Dermis blood vessel endothelial cell (primary cell): ENCODE measurements at places on chromosomes 11 and 22.
A peak's percentile ranks its signal among the peaks of the same experiment; 100 is the strongest.

- no peak for DNase-seq
Measured at GRCh38 chr11:93542811-93543229, 371 bp downstream of the SMCO4 start.

DNA sequence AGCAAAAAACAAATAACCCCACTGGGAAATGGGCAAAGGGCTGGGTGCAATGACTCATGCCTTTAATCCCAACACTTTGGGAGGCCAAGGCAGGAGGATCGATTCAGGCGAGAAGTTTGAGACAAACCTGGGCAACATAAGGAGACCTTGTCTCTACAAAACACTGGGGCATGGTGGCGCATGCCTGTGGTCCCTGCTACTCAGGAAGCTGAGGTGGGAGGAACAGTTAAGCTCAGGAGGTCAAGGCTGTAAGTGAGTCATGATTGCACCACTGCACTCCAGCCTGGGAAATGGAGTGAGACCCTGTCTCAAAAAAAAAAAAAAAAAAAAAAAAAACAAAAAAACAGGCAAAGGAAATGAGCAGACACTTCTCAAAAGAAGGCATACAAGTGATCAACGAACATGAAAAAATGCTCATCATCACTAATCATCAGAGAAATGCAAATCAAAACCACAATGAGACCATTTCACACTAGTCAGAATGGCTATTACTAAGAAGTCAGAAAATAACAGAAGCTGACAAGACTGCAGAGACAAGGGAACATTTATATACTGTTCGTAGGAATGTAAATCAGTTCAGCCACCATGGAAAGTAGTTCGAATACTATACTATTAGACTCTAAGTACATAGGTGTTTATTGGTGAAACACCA, 48.2 kb upstream of the SMCO4 start:
- DNase-seq: no peak

DNA sequence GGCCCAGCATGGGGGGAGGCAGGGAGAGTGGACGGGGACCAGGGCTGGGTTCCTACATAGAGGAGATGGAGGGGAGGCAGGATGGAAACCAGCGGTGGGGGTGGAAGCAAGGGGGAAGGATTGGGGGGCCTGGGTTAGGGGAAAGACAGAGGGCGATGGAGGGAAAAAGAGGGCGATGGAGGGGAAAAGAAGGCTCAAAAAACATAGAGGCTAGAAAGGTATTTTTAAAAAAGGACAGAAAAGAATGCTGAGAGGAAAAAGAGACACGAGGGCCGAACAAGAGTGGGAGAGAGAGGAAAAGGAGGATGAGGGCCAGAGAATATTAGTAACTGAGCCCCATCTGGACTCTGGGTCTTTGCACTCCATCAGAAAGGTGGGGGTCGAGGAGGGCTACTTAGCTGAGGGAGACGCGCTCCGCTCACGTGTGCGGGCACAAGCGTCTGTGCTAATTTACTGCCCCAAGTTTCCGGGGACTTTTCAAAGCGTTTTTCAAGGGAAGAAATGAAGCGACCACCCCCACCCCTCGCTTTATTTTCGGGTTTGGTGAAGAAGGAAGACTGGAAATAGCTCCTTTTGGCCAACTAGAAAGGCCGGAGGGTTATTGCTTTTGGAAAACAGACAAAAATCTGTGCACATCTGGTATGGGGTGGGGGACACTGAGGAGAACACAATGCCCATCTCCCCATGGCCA, 14.5 kb downstream of the PAX6 start:
- DNase-seq: no peak

DNA sequence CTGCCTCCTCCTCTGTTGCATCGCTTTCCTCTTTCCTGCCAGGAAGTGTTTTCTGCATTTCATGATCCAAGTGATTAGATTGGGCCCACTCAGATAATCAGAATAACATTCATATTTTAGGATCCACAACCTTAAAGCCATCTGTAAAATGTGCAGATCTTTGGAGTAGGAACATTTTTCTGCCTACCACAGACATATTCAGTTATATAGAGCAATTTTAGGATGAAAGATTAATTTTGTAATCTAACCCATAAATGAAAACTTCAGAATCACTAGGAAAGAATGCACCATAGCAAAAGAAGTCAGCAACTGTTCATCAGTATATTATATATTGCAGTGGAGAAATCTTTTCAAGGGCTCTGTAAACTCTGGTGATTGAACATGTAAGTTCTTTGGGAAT, 659.9 kb upstream of the LUZP2 start:
- DNase-seq: no peak

DNA sequence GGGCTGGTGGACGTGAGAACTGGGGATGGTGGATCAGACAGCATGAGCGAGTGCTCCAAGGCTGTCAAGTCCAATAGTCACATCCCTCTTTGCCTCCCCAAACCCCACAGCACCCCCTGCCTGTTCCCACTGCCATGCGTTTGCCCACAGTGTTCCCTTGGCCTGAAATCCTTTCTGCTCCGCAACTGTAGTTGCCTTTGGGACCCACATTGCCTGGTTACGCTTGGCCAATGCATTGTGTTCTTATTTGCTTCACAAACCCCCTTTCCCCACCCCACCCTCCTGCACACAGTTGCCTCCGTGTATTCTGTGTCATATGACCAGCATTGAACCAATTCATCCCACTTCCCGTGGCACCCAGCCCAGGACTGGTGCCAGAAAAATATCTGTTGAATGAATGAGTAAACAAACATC, 2.1 kb upstream of the KIAA0930 start:
- peak; percentile 73 for DNase-seq

GRCh38 chr11:118148856-118149255, 3.8 kb downstream of the SCN4B start:
- DNase-seq: no peak

DNA sequence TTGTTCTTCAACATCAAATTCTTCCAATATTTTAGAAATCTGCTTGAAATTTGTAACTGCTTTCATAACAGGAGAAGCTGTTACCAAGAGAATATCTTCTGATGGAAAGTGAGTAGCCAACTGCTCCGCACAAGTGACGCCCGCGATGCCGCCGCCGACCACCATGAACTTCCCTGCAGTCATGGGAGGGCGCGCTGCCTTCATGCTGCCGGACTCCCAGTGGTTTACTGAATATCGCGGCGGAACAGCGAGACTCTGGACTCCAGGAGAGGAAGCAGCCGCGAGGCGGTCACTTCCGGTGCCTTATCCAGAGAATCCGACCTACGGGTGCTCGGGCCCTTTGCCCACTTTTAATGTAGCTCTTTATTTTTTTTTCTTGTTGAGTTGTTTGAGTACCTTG, 190.6 kb downstream of the GUCY1A2 start:
- no peak for DNase-seq

GRCh38 chr22:44361391-44362126, 48.8 kb upstream of the SHISAL1 start:
- no peak for DNase-seq

GRCh38 chr22:18095101-18095805, 15.4 kb upstream of the TUBA8 start:
- DNase-seq: peak; percentile 56

- peak; percentile 50 for DNase-seq
Measured at GRCh38 chr22:19766511-19767426, 6.2 kb downstream of the TBX1 start.

- peak; percentile 14 for DNase-seq
Measured at GRCh38 chr22:42808521-42808920, 48.6 kb downstream of the ARFGAP3 start.

DNA sequence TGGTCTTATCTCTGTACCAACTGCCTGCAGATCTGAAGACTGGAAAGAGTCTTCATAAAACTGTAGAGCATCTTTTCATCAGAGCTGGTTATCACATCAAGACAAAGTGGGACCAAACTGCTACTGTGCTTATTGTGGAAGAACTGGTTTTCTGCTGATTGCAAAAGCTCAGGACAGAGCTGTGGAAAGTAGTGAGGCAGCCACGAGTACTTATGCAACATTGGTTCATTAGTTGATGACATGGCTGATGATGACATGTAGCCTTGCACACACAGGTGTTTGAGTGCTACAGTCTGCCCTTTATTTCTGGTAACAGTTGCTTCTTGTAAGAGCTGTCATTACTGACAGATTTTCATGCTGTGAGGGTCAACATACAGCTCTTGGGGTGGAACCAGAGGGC, 185.4 kb upstream of the GUCY1A2 start:
- no peak for DNase-seq

DNA sequence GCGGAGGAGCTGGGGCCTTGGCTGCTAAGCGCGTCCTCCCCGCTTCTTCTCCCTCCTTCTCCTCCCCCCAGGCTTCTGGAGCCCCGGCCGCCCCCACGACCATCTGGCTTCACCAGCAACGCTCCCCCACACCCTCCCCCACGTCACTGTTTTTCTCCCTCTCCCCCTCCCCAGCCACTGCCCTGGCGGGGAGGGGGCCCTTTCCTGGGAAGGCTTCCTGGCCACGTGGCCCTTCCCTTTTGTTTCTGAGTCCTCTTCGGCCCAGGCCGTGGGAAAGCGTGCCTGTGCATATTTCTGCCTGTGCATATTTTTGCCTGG, 27.7 kb downstream of the RTN4R start:
- DNase-seq: peak; percentile 65

GRCh38 chr22:19756288-19757128, 4.1 kb upstream of the TBX1 start:
- peak; percentile 67 for DNase-seq

DNA sequence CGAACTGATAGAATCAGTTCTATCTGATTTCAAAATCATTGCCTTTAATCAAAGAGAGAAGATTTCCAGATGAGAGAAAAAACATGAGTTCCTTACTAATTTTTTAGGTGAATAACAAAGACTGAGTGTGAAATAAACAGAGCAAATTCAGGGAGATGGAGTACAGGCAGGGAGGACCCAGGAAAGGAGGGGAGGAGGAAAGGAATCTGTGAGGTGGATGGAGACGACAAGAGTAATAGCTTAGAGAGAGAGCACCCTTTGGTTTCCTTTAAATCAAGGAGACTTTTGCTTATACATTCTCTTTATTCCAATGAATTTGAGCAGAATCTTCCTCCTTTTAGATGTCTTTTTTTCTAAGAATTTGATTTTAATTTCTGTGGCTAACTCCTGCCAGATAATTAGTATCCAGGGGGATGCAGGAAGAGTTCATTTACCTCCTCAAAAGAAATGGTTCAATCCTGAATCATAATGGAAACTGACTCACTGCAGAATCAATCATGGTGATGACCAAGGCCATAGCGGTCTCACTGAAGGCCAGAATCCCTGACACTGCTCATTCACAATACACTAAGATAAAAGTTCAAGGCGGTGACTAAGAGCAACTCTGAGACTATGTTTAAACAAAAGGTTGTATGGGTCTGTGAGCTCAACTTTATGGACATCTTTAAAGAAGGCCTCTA, 234.0 kb upstream of the ZC3H12C start:
- peak; percentile 73 for DNase-seq

- DNase-seq: peak; percentile 93
Measured at GRCh38 chr11:57277845-57278720, 41.0 kb upstream of the APLNR start.
